ENCODE measurements at places on chromosomes 1 and 21. TPM values are rescaled to one million over a fixed set of nuclear protein-coding genes. Genes with fewer than 3 reads are reported as not detected.

Gene C1QTNF12
- 4.1 TPM for total RNA-seq

Gene OR2L5
- not detected for total RNA-seq

GRCh38 chr1:205061227-205061626 is 18.2 kb downstream of the CNTN2 start:
- no peak for DNase-seq

Gene CD52
- 2.1 TPM for total RNA-seq

DNA sequence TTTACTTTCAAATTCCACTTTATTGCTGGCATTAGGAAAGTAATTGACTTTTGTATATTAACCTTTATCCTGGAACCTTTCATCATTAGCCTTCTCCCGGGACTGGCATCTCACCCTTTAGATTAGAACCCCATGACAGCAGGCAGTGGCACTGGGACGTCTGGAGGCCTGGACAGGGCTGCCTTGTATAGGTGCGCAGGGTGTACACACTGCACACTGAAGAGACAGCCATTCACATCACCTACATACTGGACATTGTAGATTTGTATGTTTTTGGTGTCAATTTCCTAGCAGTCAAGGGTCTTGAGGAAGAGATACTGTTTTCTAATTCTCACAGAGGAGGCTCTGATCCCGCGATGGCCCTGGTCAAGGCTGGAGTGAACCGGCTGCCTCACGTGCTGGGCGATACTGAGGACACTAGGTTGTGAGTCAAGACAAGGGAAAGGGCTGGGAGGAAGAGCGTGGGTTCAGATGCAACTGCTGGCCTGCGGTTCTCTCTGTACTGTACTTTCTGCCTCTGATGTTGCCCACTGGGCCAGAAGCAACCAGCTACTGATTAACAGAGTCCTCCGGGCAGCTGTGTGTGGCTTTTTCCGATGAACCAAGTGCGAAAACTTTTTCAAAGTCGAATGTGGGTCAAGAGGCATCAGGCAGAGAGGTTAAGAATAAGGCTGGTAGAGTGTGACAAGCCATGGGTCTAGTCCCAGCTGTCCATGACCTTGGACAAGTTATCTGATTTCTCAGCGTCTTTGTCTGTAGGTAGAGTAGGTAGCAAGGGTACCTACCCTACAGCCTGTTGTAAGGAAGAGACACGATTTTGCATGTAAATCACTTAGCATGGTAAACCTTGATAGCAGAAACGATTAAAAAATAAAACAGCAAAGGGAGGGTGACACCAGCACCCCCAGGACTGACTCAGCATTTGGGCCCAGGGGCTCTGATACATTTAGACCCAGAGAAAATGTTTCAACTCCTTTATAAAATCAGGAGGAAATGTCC is 38.2 kb upstream of the SLC25A33 start:
- DNase-seq = no peak

GRCh38 chr1:231396643-231397042 is 25.4 kb downstream of the EGLN1 start:
- no peak for DNase-seq

GRCh38 chr1:159009287-159009686 is 420 bp upstream of the IFI16 start:
- DNase-seq = no peak

DNA sequence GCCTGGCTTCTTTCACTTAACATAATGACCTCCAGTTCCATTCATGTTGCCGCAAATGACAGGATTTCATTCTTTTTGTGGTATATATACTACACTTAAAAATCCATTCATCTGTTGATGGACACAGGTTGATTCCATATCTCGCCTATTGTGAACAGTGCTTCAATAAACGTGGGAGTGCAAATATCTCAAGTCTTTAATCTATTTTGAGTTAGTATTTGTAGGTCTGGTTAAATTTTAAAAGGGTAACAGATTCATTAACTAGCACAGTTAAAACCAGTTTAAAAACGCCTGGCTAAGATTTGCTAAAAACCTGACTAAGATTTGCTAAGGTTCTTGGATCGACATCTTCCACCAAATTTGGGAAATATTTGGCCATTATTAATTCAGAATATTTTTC is 45.7 kb downstream of the CRB1 start:
- no peak for DNase-seq

Gene PLEKHA6
- total RNA-seq = 76.7 TPM

Gene LYPD8
- not detected for total RNA-seq

Gene SLC30A10
- not detected for total RNA-seq

- DNase-seq = no peak
These were observed 17.2 kb downstream of the NFYC start for GRCh38 chr1:40708750-40709099.

DNA sequence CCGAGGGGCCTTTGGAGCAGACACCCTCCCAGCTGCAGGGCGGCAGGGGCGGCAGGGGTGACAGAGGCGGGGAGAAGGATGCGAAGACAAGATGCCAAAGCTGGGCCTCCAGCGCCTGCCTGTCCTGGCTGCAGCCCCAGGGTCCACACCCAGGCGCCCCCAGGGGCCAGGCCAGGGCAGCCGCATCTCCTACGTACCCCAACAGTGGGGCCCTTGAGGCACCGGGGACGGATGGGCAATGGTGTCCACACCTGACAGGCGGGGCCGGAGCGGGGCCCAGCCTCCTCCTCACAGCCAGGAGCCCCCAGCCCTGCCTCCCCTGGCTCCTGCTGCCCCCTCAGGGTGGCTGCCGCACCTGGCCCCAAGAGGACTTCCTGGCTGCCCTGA is 7.2 kb downstream of the B3GALT6 start:
- DNase-seq = no peak

GRCh38 chr21:25862596-25862995 is 127.8 kb downstream of the GABPA start:
- no peak for DNase-seq

DNA sequence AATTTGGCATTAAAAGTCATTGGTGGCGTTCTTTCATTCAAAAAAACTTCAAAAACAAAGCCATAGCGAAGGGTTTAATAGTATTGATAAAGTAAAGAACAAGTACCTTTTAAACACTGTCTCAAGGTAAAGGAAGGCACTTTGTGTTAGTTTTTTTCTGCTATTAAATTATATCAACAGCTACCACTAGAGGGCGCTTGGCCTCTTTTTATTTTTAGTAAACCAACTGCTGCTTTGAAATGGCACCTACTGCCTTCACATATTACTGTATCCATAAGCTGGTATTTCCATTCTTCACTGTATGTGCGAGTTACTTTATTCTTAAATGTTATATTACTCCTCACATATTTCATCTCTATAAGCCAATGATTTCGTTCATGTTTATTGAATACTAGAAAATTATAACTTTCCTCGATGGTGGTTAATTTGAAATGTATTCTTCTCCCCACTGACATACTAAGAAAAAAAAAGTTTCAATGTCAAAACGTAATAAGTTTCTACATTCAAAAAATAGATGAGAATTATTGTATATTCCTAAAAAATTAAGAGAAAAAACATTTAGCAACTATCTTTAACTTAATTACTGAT is 125.7 kb upstream of the CXADR start:
- peak; percentile 84 for DNase-seq

DNA sequence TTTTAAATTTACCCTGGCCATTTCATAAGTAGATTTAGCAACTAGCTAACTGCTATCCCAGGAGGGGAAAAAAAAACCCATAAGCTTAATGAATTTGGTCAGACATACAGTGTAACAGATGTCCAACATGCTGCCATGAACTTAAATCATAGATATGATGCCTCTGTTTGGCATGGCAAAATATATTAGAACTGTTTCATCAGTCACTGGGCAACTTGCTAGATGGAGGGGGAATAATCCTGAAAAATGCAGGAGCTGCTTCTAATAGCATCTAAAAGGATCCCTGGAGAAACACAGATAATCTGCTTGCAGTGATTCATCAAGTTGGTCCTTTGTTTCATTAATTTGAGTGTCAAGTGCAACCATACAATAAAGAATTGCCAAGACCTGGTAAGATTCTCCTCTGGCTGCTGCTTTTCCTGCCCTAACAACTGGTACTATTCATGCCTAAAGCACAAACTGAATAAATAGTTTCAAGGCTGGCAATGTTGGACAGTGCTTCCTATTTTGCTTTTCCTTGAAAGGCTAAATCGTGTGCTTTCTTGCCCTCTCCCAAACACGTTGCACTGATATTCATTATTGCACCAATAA is 1.5 kb upstream of the ST6GALNAC5 start:
- no peak for DNase-seq

DNA sequence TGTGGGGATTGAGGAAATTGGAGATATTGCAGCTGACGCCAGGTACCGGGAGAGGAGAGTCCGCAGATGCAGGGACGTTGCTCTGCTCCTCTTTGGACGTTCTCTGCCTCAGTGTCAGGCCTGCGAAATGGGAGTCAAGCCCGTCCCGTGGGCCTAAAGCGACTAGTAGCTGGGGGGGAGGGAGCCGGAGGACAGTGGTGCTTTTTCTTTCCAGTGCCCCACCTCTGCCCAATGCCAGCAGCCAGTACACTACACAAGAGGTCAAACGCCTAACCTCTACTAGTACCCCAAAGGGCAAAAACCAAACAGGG is 413.6 kb upstream of the ESRRG start:
- no peak for DNase-seq

GRCh38 chr1:203769505-203770343 is 4.7 kb downstream of the LAX1 start:
- DNase-seq = peak; percentile 39

GRCh38 chr1:222622765-222623164 is 4.9 kb downstream of the MIA3 start:
- no peak for DNase-seq

GRCh38 chr1:161089938-161090337 is 580 bp upstream of the NECTIN4 start:
- DNase-seq = no peak

DNA sequence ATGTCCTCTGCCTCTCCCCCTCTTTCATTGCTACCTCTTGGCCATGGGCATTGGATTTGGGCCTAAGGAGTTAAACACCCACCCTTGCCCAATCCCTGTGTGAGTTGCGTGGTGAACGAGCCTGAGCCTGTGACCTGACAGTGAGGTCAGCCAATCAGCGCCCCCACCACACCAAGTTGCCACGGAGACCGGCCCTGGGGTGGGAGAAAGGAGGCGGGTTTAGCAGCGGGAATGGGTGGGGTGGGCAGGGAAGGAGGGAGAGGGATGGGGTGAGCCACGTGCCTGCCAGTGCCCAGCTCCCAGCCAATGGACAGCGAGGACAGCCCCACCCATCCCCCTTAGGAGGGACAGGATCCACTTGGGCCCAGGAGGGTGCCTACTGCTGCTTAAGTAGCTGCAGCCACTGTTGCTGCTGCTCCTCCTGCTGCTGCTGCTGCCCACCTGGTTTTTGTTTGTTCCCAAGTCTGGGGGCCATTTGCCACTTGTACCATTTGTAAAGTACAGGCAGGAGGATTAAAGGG is 9.5 kb downstream of the ZBTB7B start:
- peak; percentile 46 for DNase-seq

Gene FNDC5
- not detected for total RNA-seq

DNA sequence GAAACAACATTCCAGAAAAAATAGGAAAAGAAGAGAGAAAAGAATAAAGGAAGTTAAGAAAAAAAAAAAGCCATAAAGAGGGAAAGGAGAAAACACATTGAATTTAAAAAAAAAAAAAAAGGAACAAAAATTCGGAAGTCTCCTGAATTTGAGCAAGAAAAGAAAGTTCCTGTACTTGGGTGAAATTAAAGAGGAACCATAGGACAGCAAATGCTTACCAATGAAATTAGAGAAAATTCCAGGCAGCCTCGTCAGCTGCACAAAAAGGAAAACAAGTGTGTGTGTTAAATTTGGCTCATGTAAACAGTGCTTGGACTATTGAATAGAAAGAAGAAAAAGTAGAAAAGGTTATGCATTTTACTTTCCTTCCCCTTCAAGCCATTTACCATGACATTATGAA is 4.9 kb downstream of the IL12RB2 start:
- DNase-seq = no peak

GRCh38 chr1:55359611-55360010 is 144.4 kb upstream of the USP24 start:
- no peak for DNase-seq

Gene MEGF6
- total RNA-seq = 16.5 TPM

DNA sequence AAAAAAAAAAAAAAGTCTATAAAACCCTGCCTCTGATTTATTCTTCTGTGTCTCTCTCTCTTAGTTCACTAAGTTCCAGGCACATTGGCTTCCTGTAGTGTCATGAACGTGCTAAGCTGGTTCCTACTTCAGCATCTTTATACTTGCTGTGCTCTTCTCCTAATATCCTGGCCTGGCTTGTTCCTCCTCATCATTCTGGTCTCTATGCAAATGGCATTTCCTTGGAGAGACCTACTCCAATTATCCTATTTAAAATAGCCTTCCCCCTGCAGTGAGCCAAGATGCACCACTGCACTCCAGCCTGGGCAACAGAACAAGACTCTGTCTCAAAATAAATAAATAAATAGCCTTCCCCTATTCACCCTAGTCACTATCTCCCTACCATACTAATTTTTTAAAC is 9.7 kb upstream of the CLCC1 start:
- DNase-seq = no peak

Gene ERICH3
- total RNA-seq = not detected

Gene FAM3B
- total RNA-seq = not detected

Gene ADGRL4
- not detected for total RNA-seq

DNA sequence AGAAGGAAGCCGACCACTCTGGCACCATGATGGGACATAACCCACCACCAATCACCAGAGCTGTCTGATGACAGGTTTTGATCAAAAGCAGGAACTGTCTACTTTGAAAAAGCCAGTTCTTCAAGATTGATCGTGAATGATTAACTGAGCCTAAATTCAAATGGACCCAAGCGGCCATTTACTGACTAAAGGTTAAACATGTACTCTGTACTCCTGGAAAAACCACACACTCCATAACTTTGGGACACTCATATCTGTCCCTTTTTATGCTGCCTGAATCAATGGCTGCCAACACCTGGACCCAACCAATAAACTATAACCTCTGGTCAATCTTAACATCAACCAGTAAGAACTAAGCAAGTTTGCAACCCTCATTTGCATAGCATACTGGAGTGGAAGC is 206.6 kb downstream of the URB2 start:
- DNase-seq = peak; percentile 40

- no peak for DNase-seq
These were observed 49.3 kb downstream of the SCP2 start for GRCh38 chr1:52976183-52977035.

GRCh38 chr1:30410153-30410851 is 313.1 kb downstream of the MATN1 start:
- no peak for DNase-seq

GRCh38 chr1:192630521-192631287 is 5.2 kb upstream of the RGS13 start:
- DNase-seq = no peak

- DNase-seq = no peak
These were observed 36.2 kb downstream of the HIVEP3 start for GRCh38 chr1:41882486-41882885.

Gene CAMK1G
- total RNA-seq = not detected

All from HT-29 (cell line).